Brain pericyte (primary cell): ENCODE measurements at places on chromosomes 2 and 18.

- DNase-seq, result no peak
These were observed 83.6 kb upstream of the BCL2L11 start for GRCh38 chr2:111037128-111037527.

GRCh38 chr2:191064590-191064989 is 50.6 kb upstream of the STAT1 start:
- no peak for DNase-seq

- DNase-seq, result no peak
These were observed 26.8 kb downstream of the MSH2 start for GRCh38 chr2:47429795-47430194.

GRCh38 chr2:209523867-209524266 is 100.0 kb downstream of the MAP2 start:
- DNase-seq, result no peak

DNA sequence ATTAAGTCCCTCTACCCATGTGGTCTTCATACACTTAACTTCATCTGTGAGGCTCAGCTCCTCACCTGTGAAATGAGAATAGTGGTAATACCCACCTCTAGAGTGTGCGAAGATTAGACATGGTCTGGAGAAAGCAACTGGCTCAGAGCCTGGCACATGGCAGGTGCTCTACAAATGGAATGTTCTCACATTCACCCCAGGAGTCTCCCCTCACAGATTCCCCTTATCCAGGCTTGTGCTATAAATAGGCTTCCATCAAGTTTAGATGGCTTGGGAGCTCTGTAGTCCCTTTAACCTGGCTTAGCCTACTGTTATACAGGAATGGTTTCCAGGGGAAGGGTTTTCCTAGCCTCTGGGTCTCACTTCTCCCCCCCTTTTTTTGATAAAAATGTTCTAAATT is 455.9 kb downstream of the RNF144A start:
- DNase-seq, result no peak

DNA sequence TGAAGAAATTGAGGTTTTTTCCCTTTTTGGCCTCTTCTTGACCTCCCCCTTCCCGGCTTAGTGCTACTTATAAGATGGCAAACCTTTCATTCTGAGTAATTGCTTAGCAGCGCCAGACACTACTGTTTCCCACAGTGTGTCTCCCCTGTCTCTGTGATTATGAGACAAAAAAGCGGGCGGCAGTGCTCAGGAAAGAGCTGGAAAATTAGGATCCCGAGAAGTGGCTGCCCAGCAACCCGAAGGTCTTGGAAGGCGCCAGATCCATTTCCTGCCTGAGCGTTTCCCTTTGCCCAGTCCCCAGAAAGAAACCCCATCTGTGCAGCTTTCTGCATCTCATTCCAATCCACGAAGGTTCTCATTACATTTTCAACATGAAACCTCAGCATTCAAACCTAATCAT is 191.9 kb upstream of the APCDD1 start:
- DNase-seq, result no peak

DNA sequence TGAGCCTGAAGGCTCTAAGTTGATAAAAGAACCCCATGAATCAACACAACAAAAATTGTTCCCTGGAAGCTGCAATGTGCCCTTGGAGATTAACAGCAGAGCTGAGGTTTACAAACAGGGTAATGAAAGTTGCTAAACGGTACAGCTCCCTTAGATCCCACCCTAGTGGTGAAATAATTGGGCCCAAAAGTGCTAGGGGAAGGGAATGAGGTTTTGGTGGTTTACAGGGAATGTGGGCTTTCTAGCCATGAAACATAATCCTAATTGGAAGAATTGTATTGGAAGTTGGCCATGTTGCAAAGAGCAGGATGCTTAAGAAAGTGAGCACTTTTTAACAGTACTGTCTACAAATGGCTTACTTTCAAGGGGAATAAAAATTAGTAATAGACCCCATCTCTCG is 180.2 kb upstream of the SMIM21 start:
- no peak for DNase-seq

DNA sequence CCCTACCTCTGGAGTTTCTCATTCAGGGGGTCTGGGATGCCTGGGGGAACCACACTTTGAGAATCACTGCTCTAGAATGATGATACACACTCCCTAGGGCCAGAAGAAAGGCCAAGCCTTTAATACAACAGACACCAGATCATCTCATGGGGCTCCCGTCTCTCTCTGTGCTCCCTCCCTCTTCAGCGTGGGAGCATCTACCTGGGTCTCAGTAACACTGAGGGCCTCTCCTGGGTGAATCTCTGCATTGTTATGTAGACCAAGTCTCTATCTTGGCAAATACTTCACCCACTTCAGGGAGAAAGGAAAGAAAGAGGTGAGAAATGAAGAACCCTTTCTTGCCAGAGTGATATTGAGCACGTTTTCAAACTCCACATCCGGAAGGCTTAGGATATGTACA is 146.8 kb upstream of the MSH6 start:
- DNase-seq, result no peak

- DNase-seq, result no peak
These were observed 91.1 kb upstream of the ANKRD30BL start for GRCh38 chr2:132252894-132253264.

DNA sequence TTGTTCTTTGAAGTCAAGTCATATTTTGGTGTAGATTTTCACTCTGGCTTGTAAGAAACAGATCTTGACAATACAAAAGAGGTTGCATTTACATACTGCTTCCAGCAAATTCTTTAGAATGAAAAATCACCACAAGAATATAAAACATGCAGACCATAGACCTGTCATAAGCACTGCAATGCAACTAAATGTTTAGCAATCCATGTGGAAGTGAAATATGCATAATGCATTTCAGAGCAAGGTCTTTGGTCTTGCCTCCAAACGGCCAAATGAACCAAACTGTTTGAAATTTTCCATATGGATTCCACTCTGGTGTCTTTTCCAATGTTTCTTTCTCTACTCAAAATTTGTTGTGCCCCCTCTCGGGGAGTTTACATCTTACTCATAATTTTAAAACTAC is 271.0 kb upstream of the CDH20 start:
- DNase-seq, result no peak

GRCh38 chr2:240182001-240182400 is 41.5 kb upstream of the OTOS start:
- DNase-seq, result no peak

DNA sequence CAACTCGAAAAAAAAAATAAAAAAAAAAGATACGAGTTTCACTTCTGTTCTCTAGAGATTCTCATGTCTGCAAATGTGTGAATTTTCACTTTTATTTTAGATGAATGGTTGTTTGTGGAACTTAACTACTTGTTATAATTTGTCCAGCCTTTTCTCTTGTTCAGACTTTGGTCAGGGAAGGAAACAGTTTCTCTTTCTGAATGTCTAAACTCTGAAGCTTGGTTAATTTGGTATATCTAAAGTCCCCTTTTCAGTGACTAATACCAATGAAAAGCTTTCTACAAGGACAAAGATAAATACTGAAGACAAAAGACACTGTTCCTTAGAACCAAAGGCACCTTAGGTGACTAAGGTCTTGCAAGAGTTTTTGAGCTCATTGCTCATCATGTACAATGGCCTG is 144.4 kb upstream of the PIEZO2 start:
- DNase-seq, result no peak

- DNase-seq, result no peak
These were observed 98.0 kb downstream of the STPG4 start for GRCh38 chr2:47056868-47057686.

- no peak for DNase-seq
These were observed 330.0 kb upstream of the SLC14A2 start for GRCh38 chr18:45285251-45285650.

- no peak for DNase-seq
These were observed 732.7 kb downstream of the NR4A2 start for GRCh38 chr2:155599834-155600233.

DNA sequence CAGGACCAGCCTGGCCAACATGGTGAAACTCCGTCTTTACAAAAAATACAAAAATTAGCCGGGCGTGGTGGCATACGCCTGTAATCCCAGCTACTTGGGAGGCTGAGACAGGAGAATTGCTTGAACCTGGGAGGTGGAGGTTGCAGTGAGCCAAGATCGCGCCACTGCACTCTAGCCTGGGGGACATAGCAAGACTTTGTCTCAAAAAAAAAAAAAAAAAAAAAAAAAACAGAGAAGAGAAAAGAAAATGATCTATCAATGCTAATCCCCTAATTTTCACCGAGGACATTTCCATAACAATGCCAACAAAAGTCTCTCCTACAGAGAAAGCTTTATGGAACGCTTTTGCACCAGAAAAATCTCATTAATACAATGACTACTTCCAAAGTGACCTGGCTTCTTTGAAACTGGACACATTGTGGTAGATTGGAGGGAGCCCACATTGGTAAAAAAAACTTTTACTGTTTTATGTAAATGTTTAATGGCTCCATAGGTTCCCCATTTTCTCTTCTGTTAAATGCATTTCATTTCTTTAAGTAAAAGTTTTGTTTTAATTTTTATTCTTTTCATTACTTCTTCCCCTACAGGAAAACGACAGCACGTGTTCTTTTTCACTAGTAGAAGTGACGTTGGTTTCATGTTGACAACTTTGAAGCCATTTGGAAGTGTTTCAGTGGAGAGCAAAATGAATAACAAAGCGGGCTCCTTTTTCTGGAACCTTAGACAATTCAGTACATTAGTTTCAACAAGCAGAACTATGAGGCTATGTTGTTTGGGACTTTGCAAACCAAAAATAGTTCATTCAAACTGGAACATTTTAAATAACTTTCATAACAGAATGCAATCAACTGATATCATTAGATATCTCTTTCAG is 888 bp downstream of the FASTKD2 start:
- DNase-seq, result no peak

DNA sequence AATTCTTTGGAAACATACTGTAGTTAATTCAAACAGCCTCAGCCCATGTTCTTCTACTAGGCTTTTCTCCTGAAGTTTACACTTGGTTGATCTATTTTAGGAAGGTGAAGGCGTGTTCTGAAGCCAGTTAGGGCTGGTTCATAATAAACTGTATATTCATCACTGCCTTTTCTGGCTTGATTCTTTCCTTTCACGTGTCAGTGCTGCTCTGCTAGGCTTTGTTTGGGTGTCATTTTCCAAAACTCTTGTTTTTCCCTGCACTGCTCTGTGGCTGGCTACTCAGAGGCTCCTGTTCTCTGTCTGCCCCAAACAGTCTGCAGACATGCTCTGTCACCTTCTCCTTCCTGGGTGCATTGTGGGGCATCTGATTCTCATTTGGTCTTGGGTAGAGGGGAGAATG is 136.1 kb downstream of the PARD3B start:
- DNase-seq, result no peak

DNA sequence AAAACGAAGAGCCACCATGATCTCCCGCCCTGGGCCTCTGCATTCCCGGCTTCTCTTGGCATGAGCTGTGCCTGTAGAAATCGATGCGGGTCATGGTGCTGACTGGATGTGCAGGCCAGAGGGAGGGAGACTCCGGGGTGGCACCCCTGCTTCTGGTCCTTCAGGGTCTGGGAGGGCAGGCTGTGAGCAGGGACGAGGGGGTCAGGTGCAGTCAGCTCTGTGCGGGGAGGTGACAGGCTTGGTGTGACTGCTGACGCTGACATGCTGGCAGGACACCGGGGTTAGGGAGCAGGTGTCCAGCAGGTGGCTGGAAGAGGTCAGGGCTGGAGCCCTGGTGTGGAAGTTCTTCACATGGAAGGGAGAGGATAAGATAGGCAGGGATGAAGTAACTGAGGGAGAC is 48.7 kb upstream of the KCNF1 start:
- DNase-seq, result no peak

GRCh38 chr2:212145121-212145520 is 393.5 kb downstream of the ERBB4 start:
- DNase-seq, result no peak

DNA sequence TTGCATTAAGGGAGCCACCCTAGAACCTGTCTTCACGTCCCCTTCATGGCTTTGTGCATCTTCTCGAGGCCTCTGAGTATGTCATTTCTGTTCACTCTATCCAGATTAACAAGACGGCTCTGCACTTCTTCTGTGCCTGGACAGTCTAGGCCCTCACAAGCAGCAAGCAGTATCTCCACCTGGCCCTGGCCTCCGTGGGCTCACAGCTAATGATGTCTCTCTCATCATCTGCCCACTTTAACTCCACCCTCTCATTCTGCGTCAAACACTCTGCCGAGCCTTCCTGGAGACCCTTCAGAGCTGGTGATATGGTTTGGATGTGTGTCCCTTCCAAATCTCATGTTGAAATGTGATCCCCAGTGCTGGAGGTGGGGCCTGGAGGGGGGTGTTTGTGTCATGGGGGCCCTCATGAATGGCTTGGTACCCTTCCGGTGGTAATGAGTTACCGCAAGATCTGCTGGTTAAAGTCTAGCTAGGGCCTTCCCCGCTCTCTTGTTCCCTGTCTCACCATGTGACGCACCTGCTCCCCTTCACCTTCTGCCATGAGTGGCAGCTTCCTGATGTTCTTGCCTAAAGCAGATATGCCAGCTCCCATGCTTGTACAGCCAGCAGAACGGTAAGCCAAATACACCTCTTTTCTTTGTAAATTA is 132.5 kb upstream of the ID2 start:
- no peak for DNase-seq

DNA sequence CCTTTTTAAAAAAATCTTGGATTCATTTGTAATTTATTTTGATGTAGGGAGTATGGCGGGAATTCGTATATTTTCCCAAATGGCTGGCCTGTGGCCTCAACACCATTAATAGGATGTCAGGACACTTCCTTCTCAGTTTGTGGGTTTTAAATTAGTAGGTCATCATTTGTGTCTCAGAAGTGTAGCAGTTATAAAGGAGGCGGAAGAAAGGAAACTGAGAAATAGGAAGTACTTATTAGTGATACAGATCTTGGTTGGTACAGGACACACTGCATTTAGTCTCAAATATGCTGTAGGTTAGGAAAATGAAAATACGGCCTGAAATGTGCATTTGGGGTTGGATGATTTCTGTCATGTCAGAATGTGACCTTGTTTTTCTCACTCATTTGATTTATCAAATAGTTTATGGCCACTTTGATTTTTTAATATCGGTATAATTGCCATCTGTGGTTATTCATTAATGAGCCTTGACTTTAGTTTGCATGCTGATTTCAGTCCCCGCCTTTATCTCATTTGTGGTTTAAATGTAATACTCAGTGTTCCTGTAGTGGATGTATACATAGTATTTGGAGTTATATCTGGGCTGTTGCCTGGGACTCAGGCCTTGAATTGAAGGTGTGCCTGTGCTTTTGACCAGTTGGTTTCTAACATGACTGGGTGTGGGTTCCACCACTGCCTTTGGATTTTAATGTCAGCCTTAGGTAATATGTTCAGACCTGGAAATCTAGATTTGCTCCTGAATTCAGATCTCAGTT is 31.4 kb downstream of the ZCCHC2 start:
- no peak for DNase-seq

GRCh38 chr2:57569396-57569795 is 477.2 kb upstream of the VRK2 start:
- no peak for DNase-seq

- no peak for DNase-seq
These were observed 242.9 kb upstream of the ID2 start for GRCh38 chr2:8438996-8439395.

- DNase-seq, result no peak
These were observed 250.1 kb upstream of the VRK2 start for GRCh38 chr2:57796527-57796926.

DNA sequence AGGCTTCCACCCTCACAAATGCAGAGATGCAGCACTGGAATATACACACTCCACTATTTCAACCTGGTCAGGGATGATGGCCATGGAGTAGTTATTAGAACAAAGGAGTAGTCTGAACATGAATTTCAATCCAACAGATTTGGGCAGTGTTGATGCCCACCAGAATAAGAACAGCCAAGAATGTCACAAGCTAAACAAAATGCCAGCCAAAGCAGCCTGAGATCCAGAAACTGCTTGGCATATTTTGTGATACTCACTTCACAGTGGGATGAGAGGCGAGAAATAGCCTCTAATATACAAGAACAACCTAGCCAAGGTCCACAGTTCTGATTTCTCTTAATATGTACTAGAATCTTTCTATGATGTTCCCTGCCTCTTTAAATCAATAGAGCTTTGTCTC is 58.6 kb upstream of the KLF7 start:
- DNase-seq, result no peak
